ENCODE measurements at places on chromosomes 4 and X.

DNA sequence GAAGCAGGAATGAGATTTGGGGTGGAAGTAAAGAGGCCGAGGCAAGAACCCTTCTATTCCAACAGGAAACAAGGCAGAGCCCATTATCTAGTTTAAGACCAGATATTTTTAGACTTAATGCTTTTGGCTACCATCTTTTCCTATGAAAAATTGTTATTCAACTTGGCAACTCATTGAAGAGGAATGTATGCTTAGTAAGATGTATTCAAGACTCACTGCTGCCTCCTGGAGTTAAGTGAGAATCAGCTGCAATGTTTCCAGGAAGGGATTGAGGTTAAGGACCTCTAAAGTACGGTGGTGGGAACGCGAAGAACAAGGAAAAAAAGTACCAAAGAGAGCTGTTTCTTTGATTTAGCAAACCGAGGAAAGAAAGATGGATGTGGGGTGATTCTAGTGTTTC, 89.1 kb downstream of the RAPGEF2 start:
- DNase-seq: no peak

DNA sequence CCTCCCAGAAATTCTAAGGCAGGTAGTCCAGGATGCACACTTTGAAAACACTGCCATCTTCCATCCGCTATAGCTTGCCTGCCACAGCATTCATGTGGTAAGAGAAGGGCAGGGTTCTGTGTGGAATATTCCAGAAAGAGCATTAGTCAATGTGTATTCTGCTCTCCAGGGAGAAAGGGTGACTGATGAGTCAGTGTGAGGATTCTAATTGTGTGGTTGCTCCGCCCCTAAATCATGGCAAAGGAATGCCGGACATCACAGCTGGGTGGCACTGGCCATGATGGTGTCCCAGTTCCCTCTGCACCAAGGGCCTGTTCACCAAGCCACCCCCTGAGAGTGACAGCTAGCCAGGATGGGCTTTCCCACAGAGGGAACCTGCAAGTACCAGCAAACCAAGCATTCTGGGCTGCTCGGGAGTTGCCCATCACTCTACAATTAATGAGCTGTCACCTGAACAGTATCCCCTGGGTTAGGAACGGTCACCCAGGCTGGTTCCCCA, 9.5 kb downstream of the IDS start:
- DNase-seq: no peak

- DNase-seq: no peak
Measured at GRCh38 chr4:57265831-57266582, 155.8 kb upstream of the IGFBP7 start.

DNA sequence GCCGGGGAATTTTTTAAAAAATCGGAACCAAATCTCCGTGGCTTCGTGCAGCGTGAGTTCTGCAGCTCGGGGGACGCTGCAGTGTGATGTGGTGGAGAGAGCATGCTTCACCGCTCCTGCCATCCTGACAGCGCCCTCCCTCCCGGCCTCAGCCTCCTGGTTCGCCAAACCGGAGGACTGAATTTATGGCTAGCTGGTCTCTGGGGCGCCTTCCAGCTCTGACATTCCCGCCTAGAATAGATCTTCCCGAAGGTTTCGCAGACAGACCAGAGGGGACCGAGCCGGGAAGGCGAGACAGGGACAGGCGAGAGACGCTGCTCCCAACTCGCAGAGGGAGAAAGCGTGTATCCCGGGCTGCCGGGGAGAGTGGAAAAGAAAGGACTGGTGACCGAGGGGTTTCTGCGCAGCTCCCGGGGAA, 25.9 kb downstream of the HOPX start:
- no peak for DNase-seq

GRCh38 chr4:8048856-8049676, 109.4 kb upstream of the AFAP1 start:
- DNase-seq: no peak

- no peak for DNase-seq
Measured at GRCh38 chr4:47143261-47143660, 111.9 kb downstream of the GABRB1 start.

DNA sequence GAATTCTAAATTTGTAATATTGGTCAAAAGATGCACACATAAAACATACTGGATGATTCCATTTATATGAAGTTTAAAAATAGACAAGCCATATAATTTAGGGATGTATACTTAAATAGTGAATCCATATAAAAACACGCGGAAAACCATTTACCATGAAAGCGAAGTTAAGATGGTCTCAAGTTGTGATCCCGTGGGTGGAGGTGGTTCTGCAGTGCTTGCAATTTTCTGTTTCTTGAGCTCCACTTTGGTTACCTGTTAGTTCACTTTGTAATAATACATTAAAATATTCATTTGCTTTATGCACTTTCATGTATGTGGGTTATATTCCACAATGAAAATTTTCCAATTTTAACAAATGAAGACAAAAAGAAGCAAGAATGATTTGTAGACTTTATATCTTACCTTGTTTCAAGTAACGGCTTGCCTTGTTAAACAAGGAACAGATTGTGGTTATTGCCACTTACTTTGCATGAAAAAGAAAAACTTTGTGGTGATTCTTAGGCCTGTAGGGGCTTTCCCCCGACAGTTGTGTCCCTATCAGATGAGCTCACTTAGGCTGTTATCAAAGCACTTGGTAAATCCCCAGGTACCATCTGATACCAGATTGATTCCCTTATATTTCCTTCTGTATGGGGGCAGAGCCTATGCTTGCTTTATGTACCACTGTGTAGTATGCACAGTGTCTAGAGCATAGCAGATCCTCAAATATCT, 12.2 kb downstream of the UCP1 start:
- DNase-seq: no peak

DNA sequence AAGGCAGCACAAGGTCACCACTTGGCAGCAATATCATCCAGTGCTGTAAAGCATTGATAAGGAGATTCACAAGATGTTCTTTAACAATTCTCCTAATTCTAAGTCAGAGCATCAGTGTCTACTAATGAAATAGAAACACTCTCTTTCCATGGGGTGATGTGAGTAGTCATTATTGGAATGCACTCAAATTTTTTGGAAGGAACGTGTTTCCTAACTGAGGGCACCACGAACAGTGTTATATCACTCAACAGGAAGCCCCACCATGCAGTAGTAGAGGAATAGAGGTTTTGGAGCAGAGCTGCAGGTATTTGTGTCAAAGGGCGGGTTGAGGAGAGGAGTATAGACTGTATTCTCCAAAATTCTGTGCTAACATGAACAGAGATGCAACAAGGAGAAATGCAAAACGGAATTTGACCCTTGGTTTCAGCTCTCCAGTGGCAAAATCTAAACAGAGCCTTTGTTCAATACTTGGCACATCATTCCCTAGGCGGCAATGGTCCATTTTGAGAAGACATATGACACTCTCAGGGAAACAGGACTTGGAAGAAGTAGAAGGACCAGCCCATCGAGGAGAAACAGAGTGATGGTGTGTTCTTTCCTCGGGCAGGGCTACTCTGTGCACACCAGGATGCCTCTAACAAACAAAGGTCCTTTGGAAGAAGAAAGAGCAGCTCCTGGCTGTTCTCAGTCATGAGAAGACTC, 98.9 kb downstream of the CPEB2 start:
- no peak for DNase-seq

DNA sequence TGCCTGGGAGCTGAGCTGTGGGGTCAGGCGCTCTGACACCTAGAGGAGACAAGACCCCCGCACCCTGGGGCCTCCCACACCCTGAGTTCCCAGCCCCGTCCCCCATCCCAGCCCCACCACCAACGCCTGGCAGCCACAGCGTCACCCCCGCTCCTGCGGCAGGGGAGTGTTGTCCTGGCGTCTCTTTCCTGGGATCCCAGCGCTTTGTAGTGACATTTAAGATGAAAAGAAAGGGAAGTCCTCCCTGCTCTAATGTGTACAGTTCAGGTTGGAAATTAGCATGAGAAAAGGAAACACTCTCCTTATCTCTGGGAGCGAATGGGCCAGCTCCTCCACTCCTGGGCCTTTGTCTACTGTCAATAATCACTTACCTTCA, 112.1 kb downstream of the FAM53A start:
- DNase-seq: no peak

DNA sequence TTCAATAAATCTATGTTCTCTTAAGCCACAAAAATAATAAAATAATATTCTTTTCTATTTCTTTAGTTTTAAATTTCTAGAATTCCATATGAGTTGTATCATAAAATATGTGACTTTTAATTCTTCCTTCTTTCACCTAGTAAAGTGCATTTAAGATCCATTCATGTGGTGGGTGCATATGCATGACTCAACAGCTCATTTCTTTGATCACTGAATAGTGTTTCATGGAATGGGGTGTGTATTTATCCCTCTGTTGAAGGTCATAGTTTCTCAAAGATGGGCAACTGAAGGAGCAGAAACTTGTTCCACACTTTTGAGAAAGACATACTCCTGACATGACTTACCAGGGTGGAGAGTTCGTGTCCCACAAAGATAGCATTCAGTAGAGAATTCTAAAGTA, 1230.3 kb upstream of the AGA start:
- DNase-seq: no peak

DNA sequence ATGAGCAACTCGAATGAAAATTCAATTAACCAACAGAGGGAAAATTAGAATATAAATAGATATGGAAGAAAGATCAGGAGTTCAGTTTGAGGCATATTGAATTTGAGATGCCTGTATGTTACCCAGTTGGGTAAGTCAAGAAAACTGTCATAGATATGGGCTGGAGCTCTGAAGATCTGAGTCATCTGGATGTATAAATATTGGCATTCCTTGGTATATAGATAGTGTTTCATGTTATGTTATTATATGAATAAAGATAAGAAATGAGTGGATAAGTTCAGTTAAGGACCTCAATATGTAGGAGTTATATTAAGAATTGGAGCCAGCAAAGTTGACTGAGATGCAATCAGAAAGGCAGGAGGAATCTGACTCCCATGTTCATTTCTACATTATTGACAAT, 543.6 kb upstream of the SMIM31 start:
- no peak for DNase-seq

GRCh38 chr4:182577411-182577810, 334.2 kb downstream of the TENM3 start:
- DNase-seq: no peak

DNA sequence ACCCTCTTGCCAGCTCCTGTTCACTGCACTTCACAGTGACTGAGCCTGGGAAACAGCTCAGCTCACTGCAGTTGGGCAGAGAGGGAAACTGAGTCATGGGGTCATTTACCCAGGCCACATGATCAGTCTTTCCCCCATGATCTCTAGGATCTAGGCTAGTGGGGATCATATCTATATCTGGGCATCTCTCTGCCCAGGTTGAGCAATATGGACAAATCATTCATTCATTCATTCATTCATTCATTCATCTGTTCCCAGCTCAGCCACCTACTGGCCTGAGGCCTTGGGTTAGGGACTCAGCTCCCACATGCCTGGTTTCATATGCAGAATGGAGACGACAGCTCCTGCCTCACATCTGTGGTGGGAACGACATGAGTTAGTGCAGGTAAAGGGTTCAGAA, 45.3 kb upstream of the HMX1 start:
- no peak for DNase-seq

DNA sequence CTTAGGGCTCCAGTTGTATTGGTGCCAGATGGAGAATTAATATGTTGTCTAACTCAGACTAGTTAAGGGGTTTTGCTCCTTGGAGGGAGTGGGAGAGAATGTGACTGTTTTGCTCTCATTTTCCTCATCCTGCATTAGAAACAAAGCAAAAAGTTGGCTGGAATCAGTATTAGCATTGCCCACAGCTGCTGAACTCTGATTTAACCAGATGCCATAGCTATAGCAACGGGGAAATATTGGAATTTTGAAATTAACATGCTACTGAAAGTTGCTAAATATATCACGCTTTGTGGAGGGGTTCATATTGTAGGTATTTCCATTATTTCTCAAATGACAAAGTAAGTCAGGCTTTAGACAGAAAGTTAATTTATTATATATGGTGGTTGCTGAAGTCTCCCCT, 66.7 kb upstream of the EOLA2 start:
- no peak for DNase-seq

All from omental fat pad (tissue), 4 donors.